Kidney capillary endothelial cell (primary cell): ENCODE measurements at places on chromosomes 6 and 20.

DNA sequence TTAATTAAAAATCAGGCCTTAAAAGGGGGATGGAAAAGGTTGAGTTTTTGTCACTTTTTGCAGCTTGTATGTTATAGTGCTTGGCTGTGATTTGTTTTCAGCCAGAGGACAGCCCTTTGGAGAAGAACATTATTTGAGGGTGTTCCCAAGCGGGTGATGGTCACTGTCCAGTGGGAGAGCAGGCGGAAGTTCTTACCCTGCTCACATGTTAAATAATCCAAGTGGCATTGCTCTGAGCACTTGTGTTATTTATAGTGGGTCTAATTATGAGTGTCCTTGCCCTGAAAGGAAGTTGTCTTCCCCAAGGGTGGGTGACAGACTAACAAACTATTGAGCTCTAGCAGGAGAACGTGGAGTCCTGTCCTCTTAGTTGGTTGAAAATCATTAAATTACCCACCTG lies 49.5 kb downstream of the DOK5 start:
- DNase-seq, result no peak

- DNase-seq, result no peak
Measured at GRCh38 chr6:21800948-21801438, 207.4 kb downstream of the SOX4 start.

DNA sequence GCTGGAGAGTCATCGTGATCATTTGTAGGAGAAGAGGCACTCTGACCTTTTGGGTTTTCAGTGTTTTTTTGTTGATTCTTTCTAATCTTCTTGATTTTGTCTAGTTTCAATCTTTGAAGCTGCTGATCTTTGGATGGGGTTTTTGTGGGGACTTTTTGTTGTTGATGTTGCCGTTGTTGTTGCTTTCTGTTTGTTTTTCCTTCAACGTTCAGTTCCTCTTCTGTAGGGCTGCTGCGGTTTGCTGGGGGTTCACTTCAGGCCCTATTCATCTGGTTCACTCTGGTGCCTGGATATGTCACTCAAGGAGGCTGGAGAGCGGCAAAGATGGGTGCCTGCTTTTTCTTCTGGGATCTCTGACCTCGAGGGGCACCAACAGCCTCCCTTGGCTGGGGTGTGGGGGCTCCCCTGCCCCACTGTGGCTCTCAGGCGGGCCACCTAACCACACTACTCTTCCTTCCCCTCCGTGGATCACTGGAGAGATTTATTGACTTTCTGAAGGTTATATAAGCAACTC lies 21.5 kb upstream of the TMEM244 start:
- DNase-seq, result no peak

DNA sequence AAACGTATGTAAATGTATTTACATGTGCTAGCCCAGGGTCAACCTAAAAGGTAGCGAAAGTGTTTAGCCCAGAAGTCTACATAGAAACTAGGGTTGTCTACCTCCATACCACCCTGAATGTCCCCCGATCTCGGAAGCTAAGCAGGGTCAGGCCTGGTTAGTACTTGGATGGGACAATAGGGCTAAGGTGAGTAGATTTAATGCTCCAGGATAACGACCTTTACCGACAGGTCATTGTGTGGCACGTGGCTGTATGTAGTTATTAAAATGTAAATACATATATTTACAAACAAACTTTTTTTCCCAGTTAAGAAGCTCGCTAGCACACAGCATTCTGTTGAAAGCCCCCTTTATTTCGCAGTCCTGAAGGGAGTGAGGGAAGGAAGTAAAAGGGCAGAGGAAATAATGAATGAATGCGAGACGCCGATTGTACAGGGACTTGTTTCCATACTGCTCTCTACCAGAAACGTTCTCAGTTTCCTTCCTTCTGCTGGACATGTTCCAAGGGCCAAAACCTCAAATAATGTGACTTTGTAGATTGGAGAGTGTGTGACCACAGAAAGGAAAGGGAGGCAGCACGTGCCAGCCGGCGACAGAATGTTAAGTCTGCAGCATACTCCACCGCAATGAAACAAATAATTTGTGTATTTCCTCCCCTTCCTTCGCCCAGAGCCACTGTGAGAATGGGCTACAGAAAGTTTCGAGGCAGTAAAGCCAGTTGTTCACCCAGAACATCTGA lies 612 bp downstream of the ADAT2 start:
- peak; percentile 5 for DNase-seq

DNA sequence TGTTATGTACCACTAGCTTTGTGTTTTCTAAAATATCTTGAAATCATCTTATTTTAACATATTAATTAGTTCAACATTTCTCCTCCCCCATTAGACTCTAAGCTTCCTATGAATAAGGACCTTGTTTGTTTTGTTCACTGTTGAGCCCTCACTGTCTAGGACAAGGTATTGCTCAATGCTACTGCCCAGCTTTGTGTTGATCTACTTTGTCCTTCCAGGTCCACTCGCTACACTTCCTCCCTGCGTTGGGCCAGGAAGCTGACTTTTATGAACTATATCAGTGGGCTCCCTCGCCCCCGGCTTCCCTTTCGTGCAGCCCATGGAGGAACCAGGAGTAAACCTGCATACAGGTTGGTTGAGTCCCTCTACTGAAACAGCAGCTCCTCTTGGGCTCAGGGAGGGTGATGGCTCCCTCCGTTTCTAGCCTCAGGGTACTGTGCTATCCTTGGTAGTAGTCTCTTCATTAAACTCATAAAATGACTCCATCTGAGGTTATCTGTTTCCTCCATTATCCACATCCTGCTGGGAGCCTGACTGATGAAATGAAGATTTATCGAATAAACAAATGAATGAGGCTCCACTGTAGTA lies 272.5 kb downstream of the CLIC5 start:
- DNase-seq, result no peak
